Amniotic epithelial cell (primary cell): ENCODE measurements at places on chromosomes 3 and 15.
A peak's percentile ranks its signal among the peaks of the same experiment; 100 is the strongest.

DNA sequence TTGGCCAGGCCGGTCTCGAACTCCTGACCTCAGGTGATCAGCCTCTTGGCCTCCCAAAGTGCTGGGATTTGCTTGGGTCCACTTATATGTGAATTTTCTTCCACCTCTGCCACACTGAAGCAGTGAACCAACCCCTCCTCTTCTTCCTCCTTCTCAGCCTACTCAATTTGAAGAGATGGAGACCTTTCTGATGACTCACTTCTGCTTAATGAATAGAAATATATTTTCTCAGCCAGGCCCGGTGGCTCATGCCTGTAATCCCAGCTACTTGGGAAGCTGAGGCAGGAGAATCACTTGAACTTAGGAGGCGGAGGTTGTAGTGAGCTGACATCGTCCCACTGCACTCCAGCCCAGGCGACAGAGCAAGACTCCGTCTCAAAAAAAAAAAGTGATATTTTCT, 46.8 kb upstream of the GATM start:
- peak; percentile 40 for DNase-seq

DNA sequence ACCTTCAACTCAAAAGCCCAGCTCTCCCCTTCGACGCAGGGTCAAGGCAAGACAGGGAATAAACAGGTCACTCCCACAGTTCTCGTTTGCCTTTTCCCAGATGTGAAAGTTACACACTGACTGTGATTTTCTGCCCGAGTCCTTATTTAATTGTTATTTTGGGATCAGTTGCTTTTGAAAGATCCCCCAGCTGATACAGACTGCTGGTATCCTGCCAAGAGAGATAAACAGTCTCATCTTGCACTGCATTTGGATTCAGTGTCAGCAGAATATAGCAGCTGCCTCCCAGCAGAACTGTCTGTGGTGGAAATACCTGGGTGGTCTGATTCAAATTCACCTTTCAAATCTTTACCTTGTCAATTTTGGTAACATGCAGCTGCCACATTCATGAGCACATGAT, 56.0 kb upstream of the FAM3D start:
- DNase-seq = no peak

GRCh38 chr3:128338536-128339330, 128.0 kb downstream of the DNAJB8 start:
- no peak for DNase-seq

DNA sequence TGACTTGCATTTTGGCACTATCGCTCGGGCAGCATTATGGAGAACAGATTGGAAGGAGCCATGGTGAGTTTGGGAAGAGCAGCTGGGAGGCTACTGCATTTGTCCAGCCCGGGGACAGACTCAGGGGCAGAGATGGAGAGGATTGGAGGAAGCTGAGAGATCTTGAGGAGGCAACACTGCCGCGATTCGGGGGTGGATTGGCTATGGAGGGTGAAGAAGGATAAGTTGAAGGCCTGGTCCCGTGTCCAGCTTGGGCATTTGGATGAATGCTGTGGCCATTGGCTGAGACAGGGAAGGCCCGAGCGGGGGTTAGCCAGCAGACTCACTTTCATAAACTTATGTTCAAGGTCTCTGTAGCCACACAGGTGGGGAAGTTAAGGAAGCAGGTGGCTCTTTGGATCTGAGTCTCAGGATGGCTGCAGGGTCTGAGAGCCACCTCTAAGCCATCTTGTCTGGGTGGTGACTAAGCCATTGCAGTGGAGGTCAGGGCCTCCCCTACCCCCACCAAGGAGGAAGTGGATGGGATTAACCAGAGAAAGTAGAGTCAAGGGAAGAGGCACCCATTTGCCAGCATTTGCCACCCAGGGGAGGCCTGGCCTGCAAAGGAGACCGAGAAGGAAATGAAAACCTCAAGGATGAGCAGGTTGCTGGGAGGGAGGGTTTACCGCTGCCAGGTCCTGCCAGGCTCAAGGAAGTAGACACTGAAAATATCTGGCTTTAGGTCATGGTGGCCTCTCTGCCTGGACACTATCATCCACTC, 144.0 kb upstream of the TLE3 start:
- DNase-seq = no peak

DNA sequence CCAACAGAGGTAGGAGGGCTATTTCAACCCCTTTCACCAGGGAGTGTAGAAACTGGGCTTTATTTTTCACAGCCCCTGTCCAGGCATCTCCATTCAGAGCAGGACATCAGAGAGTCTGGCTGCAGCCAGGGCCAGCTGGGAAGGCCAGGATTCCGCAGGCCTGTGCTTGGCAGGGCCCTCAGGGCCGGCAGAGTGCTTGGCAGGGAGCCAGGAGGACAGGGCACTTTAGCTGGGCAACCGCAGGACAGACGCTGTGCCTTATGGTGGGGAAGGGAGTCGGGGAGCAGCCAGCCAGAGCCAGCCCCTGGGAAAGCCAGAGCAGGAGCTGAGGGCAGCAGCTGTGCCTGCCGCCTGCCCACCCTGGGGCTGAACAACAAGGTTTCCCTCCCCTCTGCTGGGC, 34.5 kb upstream of the IQCF6 start:
- DNase-seq = no peak

- DNase-seq = peak; percentile 29
Observed at GRCh38 chr3:9879830-9880549, at the start of gene CIDEC. TSS of gene CIDEC (minus strand) at chr3:9880253. CDS start at chr3:9878486, 1,767 bp downstream.

DNA sequence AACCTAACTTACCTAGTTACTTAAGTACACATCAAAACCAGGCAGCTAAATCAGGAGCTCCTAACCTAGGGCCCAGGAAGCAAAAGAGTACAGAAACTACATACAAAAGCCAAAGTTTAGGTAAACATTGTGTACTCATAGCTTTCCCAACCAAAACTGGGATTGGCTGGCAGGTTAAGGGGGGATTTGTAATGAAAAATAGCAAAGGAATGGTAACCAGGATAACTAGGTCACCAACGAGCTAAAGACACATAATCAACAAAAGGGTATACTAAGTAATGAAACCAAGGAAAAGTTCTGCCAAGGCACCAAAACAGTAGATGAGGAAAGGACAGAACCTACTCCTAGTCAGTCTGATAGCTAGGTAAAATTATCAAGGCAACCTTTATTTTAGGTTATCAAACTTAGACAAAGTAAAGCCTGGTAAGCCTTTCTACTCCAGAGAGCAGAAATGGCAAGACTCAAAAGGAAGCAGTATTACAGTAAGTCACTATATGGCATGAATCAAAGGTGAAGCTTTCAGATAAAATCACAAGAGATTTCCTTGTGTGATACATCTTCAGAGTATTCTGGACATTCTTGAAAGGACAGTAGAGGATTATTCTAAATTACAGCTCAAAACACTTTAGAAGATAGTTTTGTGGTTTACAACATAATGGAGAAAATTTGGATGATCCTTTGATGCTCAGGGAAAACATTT, 10.2 kb downstream of the TRA2B start:
- peak; percentile 39 for DNase-seq

- DNase-seq = no peak
Observed at GRCh38 chr3:174232658-174233429, 626.3 kb upstream of the NAALADL2 start.

- DNase-seq = peak; percentile 8
Observed at GRCh38 chr15:76964157-76964556, 30.8 kb upstream of the PSTPIP1 start.

DNA sequence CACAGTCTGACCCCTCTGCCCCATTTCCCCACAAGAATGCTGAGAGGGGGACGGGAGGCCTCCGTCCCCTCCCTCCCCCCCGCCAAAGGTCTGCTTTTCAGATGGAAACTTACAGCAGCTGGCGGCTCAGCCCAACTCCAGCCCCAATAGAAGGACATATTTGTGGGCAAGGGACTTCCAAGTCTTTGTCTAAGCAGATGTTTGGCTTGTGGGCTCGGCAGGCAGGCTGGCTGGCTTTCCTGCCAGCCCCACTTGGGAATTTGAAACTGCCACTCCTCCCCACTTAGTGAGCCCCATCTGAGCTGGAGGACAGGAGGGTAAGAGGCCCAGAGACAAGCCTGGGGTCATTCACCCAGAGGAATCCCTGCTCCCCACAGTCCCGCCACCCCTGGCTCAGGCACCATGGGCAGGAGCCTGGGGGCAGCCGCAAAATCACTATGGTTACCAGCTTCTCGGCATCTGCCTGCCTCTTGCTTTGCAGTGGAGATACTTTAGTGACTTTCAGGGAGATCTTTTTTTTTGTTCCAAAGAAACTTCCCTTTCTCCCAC, 53.6 kb downstream of the LMCD1 start:
- DNase-seq = peak; percentile 84
